ENCODE measurements at places on chromosomes 3 and 15.

GRCh38 chr3:134769287-134769868 is 25.7 kb upstream of the EPHB1 start:
- DNase-seq, result no peak

- no peak for DNase-seq
Observed at GRCh38 chr3:149203758-149204157, 17.9 kb downstream of the CP start.

- DNase-seq, result no peak
Observed at GRCh38 chr3:114460459-114460858, 166.6 kb downstream of the TIGIT start.

GRCh38 chr3:65627062-65627461 is 411.7 kb downstream of the MAGI1 start:
- no peak for DNase-seq

GRCh38 chr3:29381595-29381994 is 100.7 kb downstream of the RBMS3 start:
- no peak for DNase-seq

- DNase-seq, result no peak
Observed at GRCh38 chr3:164351131-164351530, 727.2 kb downstream of the SI start.

GRCh38 chr3:128922804-128923459 is 43.5 kb downstream of the ACAD9 start:
- no peak for DNase-seq

GRCh38 chr3:90034038-90034437 is 926.6 kb downstream of the EPHA3 start:
- DNase-seq, result no peak

GRCh38 chr3:129324855-129325254 is 46.2 kb downstream of the HMCES start:
- DNase-seq, result no peak

- no peak for DNase-seq
Observed at GRCh38 chr3:143266927-143267326, 147.4 kb downstream of the CHST2 start.

GRCh38 chr3:183392186-183393034 is 36.0 kb downstream of the MCF2L2 start:
- DNase-seq, result no peak

DNA sequence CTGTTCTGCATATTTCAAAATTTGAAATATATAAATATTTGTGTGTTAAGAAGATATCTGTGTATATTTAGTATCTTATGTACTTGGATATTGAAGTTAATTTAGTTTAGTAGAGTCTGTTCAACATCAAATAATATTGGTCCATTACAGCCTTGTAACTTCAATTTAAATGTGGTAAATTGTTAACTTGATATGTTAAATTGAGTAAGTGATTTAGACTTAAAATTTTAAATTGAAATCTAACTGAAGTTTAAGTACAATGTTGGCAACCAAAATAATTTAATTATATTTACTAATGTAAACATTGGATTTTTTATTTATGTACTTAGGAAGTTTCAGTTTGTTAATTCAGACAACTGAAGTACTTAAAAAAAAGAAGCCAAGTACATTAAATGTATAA is 343.9 kb upstream of the DNAJC19 start:
- no peak for DNase-seq

DNA sequence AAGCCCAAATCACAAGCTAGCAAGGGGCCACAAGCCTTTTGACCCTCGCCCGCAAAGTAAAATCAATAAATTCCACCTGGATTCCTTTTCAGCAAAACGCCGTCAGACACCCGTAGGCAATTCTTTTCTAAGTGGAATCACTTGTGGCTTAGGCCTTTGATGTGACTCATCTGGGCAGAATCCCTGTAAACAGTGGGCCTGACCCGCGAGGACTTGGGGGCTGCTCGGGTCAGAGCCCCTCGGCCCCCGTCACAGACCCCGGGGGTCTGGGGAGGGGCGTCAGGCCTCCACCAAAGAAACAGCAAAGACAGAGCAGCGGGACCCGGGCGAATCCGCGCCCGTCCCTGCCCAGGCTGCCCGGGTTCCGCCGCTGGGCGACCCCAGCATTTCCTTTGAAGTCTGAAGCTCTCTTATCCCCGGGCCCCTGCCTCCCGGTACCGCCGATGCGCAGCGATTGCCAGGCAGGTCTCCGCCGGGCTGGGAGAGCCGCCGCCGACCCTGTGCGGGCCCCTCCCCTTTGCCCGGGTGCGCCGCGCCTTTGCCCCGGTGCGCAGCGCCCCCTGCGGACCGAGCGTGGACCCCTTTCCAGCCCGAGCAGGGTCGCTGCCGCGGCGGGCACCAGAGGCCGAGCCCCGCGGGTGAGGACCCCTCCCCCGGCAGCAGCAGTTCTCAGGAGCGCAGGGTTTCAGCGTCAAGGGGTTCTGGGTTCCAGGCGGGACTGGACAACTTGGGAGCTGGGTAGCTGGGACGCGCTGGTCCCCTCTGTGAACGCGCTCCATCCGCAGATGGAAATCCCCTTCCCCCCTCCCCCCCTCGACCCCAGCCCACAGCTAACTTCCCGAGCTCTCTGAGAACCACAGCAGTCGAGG is 178.3 kb downstream of the UACA start:
- no peak for DNase-seq

- no peak for DNase-seq
Observed at GRCh38 chr3:125212509-125213363, at the start of gene SLC12A8. Gene SLC12A8 (minus strand): TSS chr3:125212748. CDS start chr3:125211349, 1,399 bp downstream.

- no peak for DNase-seq
Observed at GRCh38 chr3:109095166-109095565, 22.8 kb downstream of the MORC1 start.

DNA sequence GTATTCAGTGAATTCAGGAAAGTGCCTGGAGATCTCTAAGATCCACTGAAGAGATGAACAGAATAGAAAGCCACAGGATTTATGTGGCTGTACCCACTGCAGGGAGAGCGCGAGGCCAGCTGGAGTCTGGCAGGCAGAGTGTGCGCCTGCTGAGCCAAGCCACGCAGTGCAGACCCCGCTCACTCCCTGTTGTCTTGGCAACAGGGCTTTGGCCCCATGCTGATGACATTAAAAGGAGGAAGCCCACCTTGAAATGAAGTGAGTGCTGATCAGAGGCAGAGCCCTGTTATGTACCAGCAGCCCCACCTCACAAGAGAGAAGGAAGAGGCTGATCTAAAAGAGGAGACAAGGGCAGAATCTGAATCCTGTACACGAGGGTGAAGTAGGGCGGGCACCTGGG is 36.7 kb downstream of the PXYLP1 start:
- DNase-seq, result no peak

DNA sequence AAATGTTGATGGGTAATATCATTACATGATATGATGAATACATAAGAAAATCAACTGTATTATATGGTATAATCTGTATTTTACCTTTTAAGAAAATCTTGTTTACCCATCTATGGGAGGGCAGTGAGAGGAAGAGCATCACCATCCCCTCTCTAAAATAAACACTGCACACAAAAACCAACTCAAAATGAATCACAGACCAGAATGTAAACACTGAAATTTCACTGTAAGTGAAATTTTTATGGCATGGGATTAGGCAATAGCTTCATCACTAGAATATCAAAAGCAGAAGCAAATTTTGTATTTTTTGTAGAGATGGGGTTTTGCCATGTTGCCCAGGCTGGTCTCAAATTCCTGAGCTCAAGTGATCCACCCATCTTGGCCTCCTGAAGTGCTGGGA is 26.2 kb downstream of the IFT80 start:
- DNase-seq, result peak; percentile 44

DNA sequence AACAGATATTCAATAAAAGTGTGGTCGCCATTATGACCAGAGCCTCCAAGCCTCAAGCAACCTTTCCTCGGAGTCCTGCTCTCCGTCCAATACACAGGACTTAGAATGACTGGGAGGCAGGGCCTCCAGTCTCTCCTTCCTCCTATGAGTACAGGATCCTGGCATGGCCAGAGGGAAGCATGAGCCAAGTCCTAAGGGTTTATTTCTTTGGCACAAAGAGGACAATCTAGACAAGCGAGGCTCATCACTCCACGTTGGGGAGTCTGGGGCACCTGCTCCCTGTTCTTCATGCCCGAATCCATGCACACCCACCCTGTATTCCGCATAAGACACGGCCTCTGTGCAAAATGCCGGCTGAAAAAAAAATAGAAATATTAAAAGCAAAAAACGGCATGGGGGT is 6.8 kb downstream of the PRRT3 start:
- no peak for DNase-seq

- no peak for DNase-seq
Observed at GRCh38 chr3:134325706-134326105, 48.5 kb downstream of the AMOTL2 start.

GRCh38 chr15:74045184-74045583 is 37.2 kb downstream of the GOLGA6A start:
- DNase-seq, result no peak

GRCh38 chr15:29097971-29098370 is 171.7 kb downstream of the NSMCE3 start:
- DNase-seq, result no peak

- peak; percentile 15 for DNase-seq
Observed at GRCh38 chr15:70196372-70197316, 98.9 kb upstream of the TLE3 start.

DNA sequence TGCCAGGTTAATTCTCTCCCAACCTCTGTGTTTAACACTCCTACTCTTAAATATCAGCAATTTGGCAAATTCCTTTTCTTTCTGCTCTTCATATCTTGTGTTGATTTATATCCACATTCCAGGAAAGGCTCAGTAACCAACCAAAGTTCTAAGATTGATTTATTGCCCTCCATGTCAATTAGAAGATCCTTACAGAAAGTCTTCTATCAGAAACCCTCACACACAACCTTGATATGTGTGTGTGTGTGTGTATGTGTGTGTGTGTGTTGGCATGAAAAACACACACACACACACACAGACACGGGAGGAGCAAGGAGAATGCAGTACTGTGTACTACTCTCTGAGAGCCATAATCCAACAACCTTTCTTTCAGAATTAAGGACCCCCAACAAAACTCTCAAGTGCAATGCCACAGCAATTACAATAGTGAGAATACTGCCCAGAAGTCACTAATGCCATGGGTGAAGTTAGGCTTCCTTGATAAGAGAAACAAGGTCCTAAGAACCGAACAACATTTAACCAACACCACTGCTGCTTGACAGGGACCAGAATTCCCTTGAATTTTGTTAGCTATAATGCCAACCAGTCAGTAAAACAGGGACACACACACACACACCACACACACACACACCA is 1.1 kb downstream of the LSAMP start:
- no peak for DNase-seq

- DNase-seq, result no peak
Observed at GRCh38 chr3:1190569-1190968, 97.7 kb downstream of the CNTN6 start.

All from BJ (cell line).